Activated CD8-positive, alpha-beta memory T cell treated with anti-CD3 and anti-CD28 coated beads, Interleukin-2, amount 10 ng/mL, durations not matched to agents 7 days and 5 days (primary cell): ENCODE measurements at places on chromosomes 2 and 18.

GRCh38 chr2:209940936-209941335 is 61.5 kb upstream of the RPE start:
- DNase-seq = no peak

DNA sequence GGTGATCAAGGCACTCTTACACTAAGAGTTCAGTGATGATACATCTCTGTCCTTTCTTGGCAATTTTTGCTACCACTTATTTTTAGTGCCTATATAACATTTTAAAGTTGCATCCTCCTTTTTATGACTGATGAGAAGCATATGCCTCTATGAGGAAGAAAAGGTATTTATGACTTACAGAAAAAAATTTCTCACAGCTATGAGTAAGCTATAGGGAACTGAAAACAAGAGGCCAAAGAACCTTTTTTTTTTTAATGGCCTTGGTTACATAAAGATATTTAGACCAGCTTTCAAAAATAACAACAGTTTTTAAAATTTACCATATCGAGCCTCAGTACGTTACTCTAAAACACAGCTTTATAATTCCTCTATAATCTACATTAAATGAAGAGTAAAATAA is 21.3 kb downstream of the MBD5 start:
- DNase-seq = no peak

DNA sequence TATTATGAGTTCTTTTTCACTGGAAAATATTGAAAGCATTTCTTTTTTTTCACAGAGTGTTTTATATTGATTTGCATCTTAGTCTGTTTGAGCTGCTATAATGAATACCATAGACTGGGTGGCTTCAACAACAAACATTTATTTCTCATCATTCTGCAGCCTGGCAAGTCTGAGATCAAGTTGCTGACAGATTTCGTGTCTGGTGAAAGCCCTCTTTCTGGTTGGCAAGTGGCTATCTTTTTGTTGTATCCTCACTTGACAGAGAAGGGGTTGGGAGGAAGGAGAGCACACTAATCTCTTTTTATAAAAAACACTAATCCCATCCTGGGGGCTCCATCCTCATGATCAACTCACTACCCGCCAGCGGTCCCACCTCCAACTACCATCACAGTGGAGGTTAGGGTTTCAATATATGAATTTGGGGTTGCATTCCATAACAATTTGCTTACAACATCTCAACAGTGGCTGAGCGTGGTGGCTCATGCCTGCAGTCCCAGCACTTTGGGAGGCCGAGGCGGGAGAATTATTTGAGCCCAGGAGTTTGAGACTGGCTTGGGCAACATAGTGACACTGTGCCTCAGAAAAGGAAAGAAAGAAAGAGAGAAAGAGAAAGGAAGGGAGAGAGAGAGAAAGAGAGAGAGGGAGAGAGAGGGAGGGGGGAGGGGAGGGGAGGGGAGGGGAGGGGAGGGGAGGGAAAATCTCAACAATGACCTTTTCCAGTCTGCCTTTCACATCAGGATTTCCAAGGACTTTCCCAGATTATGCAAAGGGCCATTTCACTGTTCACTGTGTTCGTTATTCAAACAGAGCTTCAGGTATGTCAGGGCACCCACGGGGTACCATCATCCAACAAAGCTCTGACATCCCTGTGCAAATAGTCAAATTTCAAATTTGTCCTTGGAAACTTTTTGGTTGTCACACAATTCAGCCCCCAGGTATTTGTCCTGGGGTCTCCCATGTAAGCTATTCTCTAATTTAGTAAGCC is 111.1 kb downstream of the AP1S3 start:
- no peak for DNase-seq

DNA sequence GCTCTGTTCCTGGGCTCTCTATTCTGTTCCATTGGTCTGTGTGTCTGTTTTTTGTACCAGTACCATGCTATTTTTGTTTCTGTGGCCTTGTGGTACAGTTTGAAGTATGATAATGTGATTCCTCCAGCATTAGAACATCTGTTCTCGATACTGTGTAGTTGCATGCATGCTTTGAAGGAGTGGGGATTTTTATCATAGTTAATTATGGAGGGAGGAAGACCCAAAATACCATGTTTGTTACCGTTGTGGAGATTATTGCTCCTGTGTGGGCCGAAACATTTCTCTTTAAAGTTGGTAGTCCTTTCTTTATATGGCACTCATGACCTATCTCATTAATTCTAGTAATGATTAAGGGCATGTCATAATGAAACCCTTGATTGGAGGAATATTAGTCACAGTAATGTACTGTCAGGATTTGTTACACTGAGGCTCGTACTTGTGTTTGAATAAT is 87.6 kb downstream of the TTC27 start:
- DNase-seq = no peak

DNA sequence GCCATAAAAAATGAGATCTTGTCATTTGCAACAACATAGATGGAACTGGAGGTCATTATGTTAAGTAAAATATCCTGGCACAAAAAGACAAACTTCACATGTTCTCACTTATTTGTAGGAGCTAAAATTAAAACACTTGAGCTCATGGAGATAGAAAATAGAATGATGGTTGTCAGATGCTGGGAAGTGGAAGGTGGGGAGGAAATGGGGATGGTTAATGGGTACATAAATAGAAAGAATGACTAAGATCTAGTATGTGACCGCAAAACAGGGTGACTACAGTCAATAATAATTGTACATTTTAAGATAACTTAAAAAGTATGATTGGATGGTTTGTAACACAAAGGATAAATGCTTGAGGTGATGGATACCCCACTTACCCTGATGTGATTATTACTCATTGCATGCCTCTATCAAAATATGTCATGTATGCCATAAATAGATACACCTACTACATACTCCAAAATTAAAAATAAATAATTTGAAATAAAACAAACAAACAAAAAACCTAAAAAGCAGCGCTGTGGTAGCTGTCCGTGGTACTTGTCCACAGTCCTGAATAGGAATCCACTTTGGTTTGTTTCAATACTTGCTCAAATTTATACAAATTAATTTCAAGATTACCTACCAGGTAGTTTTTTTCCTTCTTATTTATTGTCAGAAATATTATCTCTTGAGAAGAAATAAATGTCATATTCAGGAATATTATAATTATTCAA is 224.5 kb downstream of the DLGAP1 start:
- no peak for DNase-seq

DNA sequence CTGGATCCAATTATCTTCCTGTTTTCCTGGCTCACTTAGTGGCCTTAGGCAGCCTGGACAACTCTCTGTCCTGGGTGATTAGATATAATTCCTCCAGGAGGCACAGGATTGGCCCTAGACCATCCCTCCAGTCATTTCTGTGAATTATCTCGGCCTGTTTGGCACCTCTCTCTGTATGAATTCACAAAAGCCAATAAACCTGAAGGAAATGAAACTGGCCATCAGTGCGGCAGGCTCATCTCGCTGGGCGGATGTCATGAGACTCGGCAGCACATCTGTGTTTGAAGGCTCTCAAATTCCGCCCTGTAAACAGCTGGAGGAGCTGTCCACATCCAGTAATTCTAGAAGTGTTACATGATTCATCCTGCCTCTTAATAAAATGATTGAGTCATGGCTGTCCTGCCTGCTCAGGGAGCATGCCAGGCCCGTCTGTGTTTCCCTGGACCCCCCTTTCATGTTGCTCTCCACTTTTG is 38.6 kb downstream of the ACOXL start:
- DNase-seq = no peak

- no peak for DNase-seq
Observed at GRCh38 chr2:164976301-164976700, 21.0 kb upstream of the SLC38A11 start.

GRCh38 chr2:66240286-66240685 is 194.6 kb upstream of the MEIS1 start:
- no peak for DNase-seq

- no peak for DNase-seq
Observed at GRCh38 chr2:229653531-229653930, 60.8 kb downstream of the DNER start.

- DNase-seq = peak; percentile 72
Observed at GRCh38 chr2:43224571-43225092, 1.8 kb downstream of the ZFP36L2 start.

- DNase-seq = no peak
Observed at GRCh38 chr2:45626387-45627221, 15.5 kb upstream of the SRBD1 start.

DNA sequence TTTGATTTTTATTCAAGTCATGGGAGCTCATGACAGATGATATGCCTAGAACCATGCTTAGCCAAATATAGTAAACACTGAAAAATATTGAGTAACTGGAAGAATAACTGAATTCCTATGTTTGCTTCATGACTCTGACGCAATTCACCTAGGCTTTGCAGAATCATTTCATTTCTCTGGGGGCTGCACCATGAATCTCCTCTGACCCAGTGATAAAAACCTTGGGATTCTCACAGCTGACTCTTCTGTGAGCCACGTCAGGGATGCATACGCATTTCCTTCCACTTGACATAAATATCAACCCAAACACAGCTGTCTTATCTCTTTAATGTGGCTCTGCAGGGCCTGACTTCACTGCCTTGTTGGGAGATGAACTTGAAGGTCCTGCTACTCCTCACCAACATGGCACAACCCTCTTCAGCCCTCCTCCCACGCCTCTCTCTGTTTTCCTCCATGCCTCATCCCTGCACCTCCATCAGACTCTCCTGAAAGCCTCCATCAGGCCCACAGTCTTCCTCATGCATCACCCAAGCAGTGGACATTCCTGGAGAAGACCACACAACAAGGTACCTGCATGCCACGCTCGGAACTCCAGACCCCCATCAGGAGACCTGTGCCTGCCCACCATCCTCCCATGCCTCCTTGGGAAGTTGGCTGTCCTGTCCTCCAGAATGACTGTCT is 29.8 kb downstream of the COL6A3 start:
- DNase-seq = no peak

DNA sequence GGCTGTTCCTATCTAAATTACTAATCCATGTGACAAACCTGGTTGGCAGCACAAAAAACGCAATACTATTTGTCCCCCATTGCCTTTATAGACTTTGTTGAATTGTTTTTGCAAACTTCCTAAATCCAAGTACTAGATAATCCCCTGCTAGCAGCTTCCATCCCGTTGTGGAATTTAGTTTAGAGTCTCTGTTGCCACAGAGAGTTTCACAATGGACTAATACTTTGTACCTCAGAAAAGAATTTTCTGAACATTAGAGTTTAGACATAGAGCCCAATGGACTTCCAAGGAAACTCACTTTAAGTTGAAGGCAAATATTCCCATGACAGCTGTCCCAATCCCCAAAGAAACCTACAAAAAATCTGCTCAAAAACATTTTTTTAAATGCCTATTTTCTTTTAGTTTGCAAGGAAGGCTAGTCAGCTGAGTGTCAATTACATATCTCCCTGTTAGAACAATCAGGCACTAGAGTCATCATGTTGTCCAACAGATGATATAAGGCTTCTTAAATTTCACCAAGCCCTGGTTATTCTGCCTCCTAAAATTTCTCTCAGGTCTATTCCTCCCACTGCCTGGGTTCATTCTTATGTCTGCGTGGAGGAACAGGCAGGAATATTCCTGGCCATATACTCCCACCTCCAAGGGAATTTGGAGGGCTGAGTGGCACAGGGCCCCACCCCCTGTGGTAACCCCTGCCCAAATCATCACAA is 27.2 kb downstream of the RNF152 start:
- DNase-seq = no peak

GRCh38 chr2:8053216-8053615 is 628.6 kb upstream of the ID2 start:
- DNase-seq = no peak

- peak; percentile 36 for DNase-seq
Observed at GRCh38 chr2:25372405-25373268, 30.9 kb upstream of the DNMT3A start.

- no peak for DNase-seq
Observed at GRCh38 chr18:76806301-76806700, 16.1 kb upstream of the ZNF236 start.

DNA sequence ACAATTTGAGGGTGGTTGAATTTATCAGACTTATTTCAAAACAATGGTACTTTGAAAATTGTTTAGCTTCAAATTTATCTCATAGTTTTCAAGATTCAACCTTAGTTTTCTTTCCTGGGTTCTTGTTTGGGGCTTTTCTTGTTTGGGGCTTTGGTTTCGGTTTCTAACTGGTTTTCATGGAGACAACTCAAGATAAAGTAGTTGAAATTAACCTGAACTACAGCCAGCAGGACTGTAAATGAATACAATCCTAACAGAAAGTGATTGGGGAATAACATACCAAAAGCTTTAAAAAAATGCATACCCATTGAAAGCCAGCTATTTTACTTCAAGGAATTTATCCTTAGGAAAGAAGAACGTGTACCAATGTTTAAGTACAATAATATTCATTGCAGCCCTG is 133.5 kb upstream of the SLC14A2 start:
- no peak for DNase-seq

- DNase-seq = no peak
Observed at GRCh38 chr2:207619764-207620203, 5.4 kb downstream of the METTL21A start.

GRCh38 chr2:55364189-55365055 is 55.2 kb downstream of the CCDC88A start:
- DNase-seq = no peak

DNA sequence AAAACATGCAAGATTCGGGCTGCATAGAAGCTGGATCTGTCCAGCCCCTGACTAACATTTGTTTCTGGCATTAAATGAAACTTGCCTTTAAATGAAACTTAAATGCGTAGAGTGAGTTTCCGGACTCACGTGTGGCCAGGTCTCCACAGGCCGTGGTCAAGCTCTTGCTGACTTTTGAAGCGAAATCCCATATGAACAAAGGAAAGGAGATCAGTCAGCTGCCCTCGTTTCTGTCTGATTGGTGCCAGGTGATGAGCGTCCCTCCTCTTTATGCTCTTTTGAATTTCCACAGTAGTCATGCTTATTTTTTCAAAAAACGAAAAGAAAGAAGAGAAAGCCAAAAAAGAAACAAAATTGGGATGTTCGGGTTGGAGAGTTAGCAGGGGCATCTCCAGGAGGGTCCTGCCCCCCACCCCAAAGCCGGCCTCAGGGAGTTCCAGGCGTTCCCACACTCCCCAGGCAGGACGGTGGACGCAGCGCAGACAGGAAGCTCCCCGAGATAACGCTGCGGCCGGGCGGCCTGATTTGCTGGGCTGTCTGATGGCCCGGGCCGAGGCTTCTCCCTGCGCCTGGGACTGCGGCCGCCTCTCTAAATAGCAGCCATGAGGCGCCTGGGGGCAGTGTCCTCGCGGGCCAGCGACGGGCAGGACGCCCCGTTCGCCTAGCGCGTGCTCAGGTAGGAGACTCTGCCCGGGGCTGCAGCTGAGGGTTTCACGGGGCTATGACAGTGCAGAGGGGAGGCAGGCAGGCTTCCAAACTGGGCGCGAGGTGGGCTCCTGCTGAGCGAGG is at the start of gene COLEC11:
COLEC11 (plus strand) TSS at position 620 of the 789 bp plus-strand sequence. CDS start 9,229 bp downstream, outside the sequence.
- DNase-seq = no peak

DNA sequence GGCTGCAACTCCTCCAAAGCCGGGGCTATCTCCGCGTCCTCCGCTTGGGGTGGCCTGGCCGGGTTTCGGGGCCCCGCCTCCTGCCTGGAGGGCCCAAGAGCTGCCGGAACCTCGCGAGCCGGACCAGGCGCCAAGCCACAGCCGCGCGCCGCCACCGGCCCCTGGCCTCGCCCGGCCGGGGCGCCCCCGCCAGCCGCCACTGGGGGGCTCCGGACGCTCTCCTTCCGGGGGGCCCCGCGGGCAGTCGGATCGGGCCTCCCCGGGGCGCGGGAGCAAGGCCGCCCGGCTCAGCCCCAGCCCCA is 17.4 kb upstream of the HAAO start:
- DNase-seq = peak; percentile 83
